ENCODE measurements at places on chromosomes 12 and 14.
A peak's percentile ranks its signal among the peaks of the same experiment; 100 is the strongest.

- no peak for DNase-seq
Observed at GRCh38 chr12:18443768-18444437, 182.6 kb downstream of the PIK3C2G start.

DNA sequence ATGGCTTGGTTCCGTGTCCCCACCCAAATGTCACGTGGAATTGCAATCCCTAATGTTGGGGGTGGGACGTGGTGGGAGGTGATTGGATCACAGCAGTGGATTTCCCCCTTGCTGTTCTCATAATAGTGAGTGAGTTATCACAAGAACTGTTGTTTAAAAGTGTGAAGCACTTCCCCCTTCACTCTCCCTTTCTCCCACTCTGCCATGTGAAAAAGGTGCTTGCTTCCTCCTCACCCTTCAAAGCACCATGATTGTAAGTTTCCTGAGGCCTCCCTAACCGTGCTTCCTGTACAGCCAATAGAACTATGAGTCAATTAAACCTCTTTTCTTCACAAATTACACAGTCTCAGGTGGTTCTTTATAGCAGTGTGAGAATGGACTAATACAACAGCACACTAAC is 5.3 kb upstream of the CEP128 start:
- DNase-seq, result peak; percentile 27

DNA sequence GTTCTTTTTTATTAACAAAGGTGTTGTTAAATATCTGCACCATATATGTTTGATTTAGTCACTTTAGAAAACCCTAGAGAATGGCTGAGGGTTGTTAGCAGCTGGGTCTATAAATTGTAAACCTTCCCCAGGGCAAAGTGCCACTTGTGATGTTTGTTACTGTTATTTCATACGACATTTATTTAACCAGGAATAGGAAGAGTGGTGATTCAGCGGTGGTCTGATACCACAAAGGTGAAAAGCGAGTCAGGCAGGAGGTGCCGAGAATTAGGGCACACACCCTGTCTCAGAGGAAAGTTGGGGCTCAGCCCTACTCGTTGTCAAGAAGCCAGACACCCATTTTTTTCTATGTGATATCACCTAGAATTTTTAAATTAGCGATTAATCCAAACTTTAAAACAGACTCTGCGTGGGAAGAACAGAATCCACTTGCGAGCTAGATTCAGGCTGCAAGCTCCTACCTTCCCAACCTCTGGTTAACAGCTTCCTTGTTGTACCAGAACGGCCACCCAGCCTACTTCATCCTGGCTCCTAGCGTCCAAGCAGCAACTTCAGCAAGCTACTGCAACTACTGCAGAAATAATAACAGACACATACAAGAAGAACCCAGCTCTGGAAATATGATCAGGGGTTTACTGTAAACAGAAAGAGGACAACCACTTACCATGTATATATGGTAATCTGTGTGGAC is 126.7 kb downstream of the TMEM132D start:
- no peak for DNase-seq

DNA sequence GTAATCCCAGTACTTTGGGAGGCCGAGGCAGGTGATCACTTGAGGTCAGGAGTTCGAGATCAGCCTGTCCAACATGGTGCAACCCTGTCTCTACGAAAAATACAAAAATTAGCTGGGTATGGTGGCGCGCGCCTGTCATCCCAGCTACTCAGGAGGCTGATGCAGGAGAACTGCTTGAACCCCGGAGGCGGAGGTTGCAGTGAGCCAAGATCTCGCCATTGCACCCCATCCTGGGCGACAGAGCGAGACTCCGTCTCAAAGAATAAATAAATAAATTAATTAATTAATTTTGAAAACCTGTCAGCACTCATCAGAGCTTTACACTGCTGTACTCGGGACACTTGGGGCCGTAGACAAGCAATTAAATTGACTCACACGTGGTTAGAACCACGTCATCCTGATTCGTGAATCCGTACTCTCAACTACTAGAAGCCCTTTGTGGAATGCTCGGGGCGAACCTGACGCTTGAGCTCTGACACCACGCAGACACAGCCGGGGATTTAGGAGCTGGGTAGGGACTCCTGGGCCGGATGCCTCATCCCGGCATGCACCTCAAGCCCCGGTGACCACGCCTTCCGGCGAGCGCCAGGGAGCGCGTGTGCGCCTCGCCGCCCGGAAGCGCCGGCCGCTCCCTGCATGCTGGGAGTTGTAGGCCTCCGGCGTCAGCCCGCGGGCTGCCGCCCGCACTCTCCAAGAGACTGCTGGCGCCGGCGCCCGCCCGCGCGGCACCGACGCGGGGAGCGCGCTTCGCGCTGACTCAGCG is at the start of gene XPOT:
Gene XPOT (plus strand): TSS at position 686 of the 763 bp plus-strand sequence. CDS start 5,644 bp downstream, outside the sequence.
- peak; percentile 96 for DNase-seq

GRCh38 chr12:72465940-72466630 is 193.9 kb downstream of the TRHDE start:
- no peak for DNase-seq

DNA sequence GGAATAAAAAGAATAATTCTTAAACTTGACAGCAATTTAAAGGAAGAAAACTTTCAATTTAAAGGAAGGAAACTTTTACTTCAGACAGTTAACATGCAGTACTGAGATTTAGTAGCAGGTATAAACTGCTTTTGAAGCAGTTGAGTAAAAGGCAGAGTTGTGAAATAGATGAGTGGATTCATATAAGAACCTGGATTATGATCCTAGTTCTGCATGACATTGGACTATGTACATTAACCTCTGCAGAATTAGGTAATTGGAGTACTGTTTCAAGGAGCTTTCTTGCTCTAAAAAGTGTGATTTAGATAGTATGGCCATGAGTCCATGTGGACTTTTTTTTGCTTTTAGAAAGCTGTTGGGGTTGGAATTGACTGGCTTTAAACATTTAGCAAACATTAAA is 29.7 kb downstream of the ATP2A2 start:
- DNase-seq, result no peak

DNA sequence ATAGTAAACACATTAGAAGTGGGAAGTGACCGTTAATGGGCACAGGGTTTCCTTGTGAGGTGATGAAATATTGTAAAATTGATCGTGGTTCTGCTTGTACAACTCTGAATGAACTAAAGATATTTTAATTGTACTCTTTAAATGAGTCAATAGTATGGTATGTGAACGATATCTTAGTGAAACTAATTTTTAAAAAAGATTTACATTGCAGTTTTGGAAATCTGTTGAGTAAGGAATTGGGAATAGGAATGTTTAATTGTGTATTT is 1.7 kb downstream of the ZNF410 start:
- no peak for DNase-seq

GRCh38 chr12:12877781-12878455 is 13.4 kb upstream of the GPRC5A start:
- no peak for DNase-seq

GRCh38 chr12:46188170-46188569 is 80.7 kb downstream of the SLC38A1 start:
- DNase-seq, result no peak

DNA sequence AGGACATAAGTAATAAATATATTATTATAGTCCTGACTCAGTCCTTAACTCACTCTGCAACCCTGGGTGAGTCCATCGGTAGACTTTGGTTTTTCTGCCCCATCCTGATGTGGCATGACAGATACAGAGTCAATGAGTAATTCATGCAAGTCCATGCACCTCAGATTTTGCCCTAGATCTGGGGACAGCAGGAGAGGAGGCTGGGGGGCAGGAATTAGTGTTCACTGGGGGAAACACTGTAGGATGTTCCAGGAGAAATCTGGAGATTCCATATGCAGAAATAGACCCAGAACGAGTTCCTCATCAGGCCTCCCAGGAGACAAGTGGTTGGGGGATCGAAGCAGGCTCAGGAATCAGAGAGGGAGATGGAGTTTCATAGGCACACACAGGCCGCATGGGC is 150.8 kb downstream of the DICER1 start:
- DNase-seq, result no peak

DNA sequence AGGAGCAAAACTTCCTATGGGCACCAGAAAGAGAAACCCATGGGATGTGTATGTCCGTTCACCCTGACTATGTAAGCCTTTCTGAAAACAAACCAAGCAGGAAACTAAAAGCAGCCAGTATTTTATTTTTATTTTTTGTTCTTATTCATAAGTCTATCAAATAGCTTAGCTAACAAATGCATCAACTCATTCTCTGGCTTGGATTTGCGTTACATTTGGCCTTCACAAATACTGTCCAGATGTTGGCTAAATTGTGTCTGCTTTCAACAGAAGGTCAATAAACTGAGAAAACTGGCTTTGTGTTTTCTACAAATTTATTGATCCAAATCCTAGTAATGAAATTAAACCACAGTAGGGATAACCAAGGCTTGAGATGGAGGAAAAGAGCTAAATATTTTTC is 379.0 kb downstream of the NOVA1 start:
- no peak for DNase-seq

- peak; percentile 80 for DNase-seq
Observed at GRCh38 chr12:56129206-56129941, 1.3 kb downstream of the ESYT1 start.

DNA sequence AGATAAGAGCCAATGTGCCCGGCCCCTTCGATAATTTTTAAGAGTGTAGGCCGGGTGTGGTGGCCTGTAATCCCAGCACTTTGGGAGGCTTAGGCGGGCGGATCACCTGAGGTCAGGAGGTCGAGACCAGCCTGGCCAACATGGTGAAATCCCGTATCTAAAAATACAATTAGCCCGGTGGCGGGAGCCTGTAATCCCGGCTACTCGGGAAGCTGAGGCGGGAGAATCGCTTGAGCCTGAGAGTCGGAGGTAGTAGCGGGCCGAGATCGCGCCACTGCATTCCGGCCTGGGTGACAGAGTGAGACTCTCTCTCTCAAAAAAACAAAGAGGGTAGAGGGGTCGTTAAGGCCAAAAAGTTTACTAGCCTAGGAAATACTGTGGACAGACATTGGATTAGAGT is 2.6 kb downstream of the KRAS start:
- DNase-seq, result no peak

- DNase-seq, result peak; percentile 28
Observed at GRCh38 chr12:65278576-65279368, at the start of gene MSRB3. Gene MSRB3, plus strand, starts transcription at chr12:65278683. Its CDS starts 29,897 bp downstream, at chr12:65308580.

- no peak for DNase-seq
Observed at GRCh38 chr14:42994051-42994736, 1387.5 kb downstream of the LRFN5 start.

- DNase-seq, result no peak
Observed at GRCh38 chr12:40587421-40587820, 104.8 kb upstream of the CNTN1 start.

- peak; percentile 64 for DNase-seq
Observed at GRCh38 chr12:104501660-104502059, 44.9 kb downstream of the CHST11 start.

GRCh38 chr14:70887207-70887681 is 20.0 kb upstream of the PCNX1 start:
- peak; percentile 25 for DNase-seq

- DNase-seq, result no peak
Observed at GRCh38 chr12:79929065-79929464, 5.8 kb downstream of the PPP1R12A start.

GRCh38 chr14:32407130-32407529 is 78.0 kb downstream of the AKAP6 start:
- no peak for DNase-seq

GRCh38 chr14:19828314-19828713 is 24.7 kb downstream of the OR4N2 start:
- no peak for DNase-seq

DNA sequence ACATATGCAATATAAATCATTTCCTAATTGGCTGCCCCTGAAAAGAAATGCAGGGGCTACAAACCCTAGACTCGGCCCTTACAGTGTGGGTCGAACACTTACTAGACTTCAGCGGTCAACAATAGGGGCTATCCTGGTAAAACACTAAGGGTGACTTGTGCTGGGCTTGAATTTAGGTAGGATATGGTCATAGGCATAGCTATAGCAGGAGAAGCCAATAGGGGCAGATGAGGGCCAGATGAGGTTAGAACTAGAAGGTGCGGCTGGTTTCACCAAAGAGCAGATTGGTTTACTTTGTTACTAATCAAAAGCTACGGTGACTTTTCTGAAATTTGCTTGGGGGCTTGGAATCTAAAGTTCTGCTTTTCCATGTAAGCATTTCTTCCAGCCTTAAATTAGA is 282.3 kb upstream of the DIO2 start:
- no peak for DNase-seq

GRCh38 chr12:32501835-32502333 is 102.5 kb downstream of the FGD4 start:
- DNase-seq, result no peak

- no peak for DNase-seq
Observed at GRCh38 chr14:61257469-61258057, 23.6 kb downstream of the TMEM30B start.

DNA sequence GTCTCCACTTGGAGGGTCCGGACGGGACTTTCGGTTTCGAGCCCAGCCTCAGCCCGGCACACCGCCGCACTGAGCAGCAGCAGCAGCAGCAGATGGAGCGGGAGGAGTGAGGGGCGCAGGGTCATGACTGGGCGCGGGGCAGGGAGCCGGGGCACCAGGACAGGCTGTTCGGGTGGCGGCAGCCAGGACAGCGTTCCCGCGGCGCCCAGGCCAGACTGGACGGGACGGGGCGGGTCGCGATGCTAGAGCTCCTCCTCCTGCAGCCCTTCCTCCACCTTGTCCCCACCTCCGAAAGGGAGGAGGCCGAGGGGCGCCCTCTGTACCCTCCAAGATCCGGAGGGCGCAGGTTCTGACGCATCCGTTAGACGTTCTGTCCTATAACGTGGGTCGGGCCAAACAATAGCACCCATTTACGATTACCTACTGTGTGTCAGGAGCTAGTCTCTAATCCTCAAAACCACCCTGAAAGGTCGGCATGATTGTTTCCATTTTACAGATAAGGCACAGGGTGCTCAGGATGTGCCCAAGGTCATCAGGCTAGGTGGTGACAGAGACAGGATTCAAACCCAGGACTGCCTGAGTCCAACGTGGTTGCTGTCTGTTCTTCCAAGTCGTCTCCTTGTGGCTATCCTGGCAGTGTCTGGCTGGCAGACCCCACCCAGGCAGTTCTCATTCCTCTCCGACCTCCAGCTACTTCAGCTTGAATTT is at the start of gene FKBP11:
Gene FKBP11 (minus strand): TSS at position 189 of the 708 bp plus-strand sequence. CDS start 64 bp downstream, at position 125.
- peak; percentile 81 for DNase-seq

DNA sequence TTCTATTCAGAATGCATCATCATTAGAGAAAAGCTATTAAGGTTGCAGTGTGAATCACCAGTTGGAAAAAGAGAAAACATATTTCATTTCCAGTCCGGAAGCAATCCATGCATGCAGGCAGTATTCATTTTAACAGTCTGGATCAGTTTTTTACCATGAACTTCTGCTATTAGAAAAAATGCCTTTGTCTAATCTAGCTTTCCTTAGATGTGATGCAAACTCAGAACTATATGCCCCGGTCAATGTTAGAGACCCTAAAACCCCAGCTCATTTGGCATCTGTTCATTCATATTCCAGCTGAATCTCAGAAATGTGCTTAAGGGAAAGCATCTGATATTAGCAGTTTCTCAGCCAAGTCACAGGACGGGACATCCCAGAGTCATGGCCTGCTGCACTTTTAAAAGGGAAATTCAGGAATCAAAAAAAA is 8.5 kb downstream of the IRAK3 start:
- DNase-seq, result no peak

- DNase-seq, result no peak
Observed at GRCh38 chr14:51780741-51781140, 79.7 kb upstream of the GNG2 start.

- DNase-seq, result no peak
Observed at GRCh38 chr14:106776395-106776983, 1250.1 kb downstream of the TMEM121 start.
